ENCODE measurements at places on chromosomes 7 and 10. TPM values are rescaled to one million over a fixed set of nuclear protein-coding genes. Genes with fewer than 3 reads are reported as not detected.

The UNCX gene
- total RNA-seq = not detected

The PCLO gene
- total RNA-seq = 0.96 TPM

The CDC14C gene
- not detected for total RNA-seq

The BMS1 gene
- 22.0 TPM for total RNA-seq

The SPDYE9 gene
- not detected for total RNA-seq

The AGR2 gene
- 93.9 TPM for total RNA-seq

The CUZD1 gene
- total RNA-seq = 1.5 TPM

The TFAM gene
- 69.5 TPM for total RNA-seq

The ANKRD61 gene
- 0.75 TPM for total RNA-seq

The SUN1 gene
- 95.3 TPM for total RNA-seq

The TMEM196 gene
- not detected for total RNA-seq

The FKBP14 gene
- 9.6 TPM for total RNA-seq

The MCM10 gene
- total RNA-seq = 22.1 TPM

The UTF1 gene
- total RNA-seq = not detected

The AP3M1 gene
- total RNA-seq = 28.1 TPM

The KAZALD1 gene
- 2.7 TPM for total RNA-seq

The HOXA11 gene
- 0.77 TPM for total RNA-seq

The SP8 gene
- total RNA-seq = not detected

The FGFBP3 gene
- 2.7 TPM for total RNA-seq
